H1 (cell line): ENCODE measurements at places on chromosomes 1 and 21. TPM values are rescaled to one million over a fixed set of nuclear protein-coding genes. Genes with fewer than 3 reads are reported as not detected.

- DNase-seq: no peak
Observed at GRCh38 chr1:82348487-82348886, 547.8 kb downstream of the ADGRL2 start.

SSX2IP gene
- polyA plus RNA-seq: 2.2 and 4.0 TPM in 2 replicates

DNA sequence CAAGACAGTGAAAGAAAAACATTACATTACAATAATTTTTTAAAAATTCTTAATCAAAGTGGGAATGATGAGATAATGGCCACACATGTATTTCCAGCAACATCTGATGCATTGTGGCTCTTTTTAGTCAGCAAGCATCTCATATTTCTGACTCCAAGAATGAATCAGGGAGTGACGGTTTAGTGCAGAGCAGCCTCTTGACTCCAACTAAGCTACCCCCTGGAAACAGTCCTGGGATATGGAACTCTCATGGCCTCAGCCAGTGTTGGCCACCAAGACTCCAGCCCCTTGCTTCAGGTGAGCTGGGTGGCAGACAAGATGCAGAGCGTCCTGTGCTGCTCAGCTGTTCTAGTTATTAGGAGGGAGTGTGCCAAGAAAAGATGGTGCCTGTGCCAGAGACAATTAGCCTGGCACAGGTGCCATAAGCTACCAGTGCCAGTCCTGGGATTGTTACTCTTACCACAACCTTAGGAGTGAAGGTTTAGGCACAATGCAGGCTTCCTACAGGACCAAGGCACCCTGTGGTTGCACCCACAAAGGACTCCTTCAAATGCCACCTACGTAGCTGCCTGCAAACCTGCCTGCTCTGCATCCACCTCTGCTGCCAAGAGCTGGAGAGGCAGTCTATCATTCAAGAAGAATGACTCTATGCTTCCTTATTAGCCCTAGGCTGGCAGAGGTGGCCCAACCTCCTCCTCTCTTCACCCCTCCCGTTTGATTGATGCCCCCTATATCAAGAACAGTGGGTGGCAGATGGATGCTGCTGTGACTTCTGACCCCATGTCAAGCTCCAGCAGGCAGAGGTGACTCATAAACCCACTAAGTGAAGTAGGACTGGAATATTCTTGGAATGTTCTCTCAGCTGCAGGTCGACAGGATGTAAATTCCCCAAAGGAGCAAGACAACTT lies 6.0 kb upstream of the SEC16B start:
- no peak for DNase-seq

KCNK2 gene
- 0.22 and 0.59 TPM in 2 replicates for polyA plus RNA-seq

DNA sequence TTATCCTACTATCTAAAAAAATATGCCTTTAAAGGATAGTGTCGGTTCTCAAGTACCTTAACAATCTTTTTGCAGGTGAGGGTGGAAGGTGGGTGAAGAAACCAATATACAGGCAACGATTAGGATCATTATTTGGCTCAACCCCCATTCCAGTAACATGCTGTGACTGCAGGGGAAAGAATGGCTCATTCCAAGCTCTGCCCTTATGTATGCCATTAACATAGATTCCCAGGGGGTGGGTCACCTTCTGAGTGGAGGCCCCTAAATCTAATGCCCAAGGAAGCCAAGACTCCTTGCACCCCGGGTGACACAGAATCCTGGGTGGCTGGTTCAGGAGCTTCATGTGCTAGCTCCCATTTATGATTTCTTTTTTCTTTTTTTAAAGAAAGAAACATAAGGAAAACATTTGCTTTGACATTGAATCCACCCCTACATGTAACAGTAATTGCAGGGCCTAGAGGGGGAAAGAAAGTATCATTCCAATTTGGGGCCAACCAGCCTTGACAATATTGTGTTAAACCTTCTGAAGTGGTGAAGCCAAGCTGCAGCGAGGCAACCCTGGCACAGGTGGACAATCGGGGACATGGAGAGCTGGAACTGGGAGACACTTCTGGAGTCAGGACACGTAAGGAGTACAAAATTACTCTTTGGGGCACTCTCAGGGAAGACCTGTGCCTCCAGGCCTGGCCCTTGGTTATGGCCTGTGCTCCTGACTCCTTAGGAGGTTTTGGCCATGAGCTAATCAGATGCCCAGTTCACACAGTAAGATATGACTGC lies 200.3 kb downstream of the PBX1 start:
- DNase-seq: no peak

ZNF593 gene
- 68.0 and 112 TPM in 2 replicates for polyA plus RNA-seq

GRCh38 chr1:169586395-169587255 lies at the start of gene F5:
Gene F5, minus strand, starts transcription at chr1:169586481. Its CDS starts 95 bp downstream, at chr1:169586386.
- DNase-seq: peak; percentile 77

DNA sequence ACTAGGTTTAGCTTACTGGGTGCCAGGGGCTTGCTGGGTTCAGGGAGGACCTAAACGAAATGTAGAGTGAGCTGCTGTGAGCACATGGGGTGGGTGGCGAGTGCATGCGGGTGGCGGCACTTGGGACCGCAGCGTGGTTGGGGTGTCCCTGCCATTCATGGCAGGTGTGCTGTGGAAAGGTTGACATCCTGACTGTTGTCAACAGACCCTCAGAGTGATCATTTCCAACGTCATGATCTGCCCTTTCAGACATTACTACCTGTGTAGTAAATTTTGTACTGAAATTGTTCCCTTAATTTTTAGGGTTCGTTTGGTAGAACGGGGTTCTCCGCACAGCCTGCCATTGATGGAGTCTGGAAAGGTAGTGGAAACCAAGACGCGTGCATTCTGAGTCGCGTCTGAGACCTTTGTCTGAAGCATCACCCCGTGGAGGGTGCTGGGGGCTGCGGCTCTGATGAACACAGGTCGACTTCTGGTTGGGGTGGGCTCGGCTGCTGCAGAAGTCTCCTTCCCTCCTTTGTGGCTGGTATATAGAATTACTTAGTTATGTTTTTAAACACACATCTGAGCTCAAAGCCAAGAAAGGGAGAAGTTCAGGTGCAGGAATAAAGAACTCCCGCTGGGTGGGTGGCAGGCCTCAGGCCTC lies 43.3 kb downstream of the S100B start:
- no peak for DNase-seq

- no peak for DNase-seq
Observed at GRCh38 chr21:44862869-44863685, 10.4 kb downstream of the PTTG1IP start.

DNA sequence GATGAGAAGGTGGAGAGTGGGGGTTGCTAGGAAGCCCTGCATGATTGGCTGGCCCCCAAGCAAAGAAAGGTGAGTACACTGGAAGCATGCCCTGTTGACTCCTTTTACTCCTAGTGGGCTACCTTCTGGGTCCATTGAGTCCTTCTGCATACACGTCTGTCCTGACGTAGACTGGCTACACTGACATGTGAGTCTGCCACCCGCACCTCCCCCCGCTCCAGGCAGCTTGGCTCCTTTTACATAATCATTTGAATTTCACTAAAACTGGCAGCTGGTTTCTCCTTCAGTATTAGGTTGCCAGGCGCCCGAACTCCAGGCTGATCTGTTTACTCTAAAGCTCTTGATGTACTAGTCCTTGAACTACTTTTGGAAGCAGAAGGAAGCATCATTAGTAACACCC lies 8.7 kb downstream of the MRPS21 start:
- DNase-seq: no peak

TMPRSS15 gene
- polyA plus RNA-seq: not detected in 2 replicates

GRCh38 chr1:24301785-24302175 lies 17.4 kb upstream of the GRHL3 start:
- no peak for DNase-seq

KRTAP11-1 gene
- not detected in 2 replicates for polyA plus RNA-seq

DNA sequence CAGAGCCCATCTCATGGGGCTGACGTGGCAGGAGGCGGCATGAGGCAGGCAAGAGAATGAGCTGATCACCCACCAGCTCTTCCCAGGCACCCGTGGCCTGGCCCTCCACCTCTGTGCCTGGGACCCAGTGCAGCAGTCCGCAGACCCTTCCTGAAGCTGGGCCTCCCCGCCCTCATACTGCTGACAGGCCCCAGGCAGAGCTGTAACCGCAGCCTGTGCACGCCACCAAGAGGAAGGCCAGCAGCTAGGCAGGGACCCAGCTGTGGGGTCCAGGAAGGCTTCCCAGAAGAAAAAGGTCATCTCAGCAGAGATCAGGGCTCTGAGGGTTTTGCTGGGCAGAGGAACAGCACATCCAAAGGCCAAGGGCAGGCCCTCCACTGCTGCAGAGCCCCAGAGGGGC lies 9.8 kb upstream of the MTFR1L start:
- DNase-seq: no peak

LHX8 gene
- polyA plus RNA-seq: 0.25 and 0.50 TPM in 2 replicates

S100A14 gene
- 3.7 and 5.3 TPM in 2 replicates for polyA plus RNA-seq

- DNase-seq: no peak
Observed at GRCh38 chr1:93720956-93721626, 39.5 kb upstream of the BCAR3 start.

- no peak for DNase-seq
Observed at GRCh38 chr1:58689167-58689566, 10.7 kb downstream of the MYSM1 start.

VANGL1 gene
- polyA plus RNA-seq: 9.4 and 9.7 TPM in 2 replicates

DNA sequence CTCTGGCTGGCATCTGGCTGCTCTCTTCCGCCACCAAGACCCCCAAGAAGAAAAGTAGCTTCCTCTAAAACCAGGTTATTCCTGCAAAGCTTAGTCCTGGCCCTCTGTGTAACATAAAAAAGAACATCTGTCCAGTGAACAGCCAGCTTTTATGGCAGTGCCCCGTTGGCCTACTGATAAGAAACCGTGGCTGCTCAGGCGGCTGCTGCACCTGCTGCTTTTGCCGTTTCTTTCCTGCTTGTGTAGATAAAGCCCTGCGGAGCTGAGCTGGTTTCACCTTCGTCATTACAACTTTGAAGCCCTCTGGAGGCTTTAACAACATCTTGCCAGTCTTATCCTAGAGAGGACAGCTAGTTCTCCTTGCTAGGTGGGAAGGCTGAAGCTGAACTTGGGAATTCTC lies 20.5 kb downstream of the ELAPOR1 start:
- no peak for DNase-seq

DNA sequence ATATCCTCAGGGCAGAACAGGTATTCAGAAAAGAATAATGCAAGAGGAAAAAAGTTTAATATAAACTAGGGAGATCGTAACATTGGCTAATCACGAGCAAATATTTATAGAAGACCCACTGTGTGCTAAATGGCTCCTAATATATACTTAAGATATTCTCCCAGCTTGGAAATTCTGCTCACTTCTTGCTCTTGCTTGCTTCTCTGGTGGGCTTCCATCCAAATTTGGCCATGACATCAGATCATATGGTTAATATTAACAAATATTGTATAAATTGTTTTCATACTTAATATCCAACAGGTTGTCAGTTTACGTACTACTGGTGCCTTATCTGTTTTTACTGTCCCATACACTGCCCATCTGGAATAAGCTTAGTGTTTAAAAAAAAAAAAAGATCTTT lies 1.1 kb downstream of the COX20 start:
- no peak for DNase-seq

DNA sequence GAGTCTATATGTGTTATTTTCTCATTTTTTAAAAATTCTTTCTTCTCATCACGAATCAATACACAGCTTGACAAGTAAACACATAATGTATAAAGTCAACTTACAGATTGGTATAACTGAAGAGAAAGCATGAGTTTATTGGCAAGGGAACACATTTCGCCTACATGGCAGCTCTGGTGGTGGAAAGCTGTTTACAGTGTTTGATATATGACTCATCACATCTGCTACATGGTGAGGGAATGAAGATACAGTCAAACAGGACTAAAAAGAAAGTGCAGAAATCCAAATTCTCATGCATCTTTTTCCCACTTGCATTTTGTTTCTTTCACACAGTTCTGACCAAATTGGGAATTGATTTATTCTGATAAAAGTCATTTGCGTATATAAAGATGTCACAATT lies 122.2 kb upstream of the ADGRL4 start:
- DNase-seq: no peak

DNA sequence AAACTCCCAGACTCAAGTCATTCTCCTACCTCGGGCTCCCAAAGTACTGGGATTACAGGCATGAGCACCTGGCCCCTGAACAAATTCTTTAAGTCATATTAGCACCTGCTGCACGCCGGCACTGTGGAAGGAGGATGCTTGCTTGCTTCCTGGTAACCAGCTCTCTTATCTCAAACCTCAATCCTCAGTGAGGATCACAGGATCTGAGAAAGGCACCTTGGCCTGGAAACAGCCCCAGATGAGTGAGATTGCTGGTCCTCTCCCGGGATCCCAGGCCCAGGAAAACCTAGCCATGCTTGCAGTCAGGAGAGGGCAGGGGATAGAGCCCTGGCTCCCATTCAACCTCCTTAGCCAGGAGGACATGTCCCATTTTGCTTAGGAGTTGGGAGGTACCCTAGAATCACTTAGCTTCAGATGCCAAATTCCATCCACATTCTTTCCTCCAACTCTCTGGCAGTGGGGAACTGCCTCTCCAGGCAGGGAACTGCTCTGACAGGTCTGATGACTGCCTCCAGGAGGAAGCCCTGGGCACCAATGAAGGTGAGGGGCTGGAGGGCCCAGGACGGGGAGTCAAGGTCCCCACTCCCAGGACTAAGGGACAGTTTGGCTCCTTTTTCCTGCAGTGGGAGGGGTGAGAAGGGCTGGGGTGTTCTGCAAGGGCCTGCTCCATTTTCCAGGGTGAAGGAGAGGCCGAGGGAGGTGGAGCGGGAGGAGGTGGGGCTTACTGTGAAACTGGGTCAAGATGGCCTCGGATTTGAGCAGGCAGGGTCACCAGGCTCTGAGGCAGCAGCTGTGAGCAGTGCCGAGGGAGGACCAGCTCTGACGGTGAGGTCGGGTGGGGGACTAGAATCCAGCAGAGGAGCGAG lies 9.5 kb downstream of the GPR37L1 start:
- no peak for DNase-seq

DNA sequence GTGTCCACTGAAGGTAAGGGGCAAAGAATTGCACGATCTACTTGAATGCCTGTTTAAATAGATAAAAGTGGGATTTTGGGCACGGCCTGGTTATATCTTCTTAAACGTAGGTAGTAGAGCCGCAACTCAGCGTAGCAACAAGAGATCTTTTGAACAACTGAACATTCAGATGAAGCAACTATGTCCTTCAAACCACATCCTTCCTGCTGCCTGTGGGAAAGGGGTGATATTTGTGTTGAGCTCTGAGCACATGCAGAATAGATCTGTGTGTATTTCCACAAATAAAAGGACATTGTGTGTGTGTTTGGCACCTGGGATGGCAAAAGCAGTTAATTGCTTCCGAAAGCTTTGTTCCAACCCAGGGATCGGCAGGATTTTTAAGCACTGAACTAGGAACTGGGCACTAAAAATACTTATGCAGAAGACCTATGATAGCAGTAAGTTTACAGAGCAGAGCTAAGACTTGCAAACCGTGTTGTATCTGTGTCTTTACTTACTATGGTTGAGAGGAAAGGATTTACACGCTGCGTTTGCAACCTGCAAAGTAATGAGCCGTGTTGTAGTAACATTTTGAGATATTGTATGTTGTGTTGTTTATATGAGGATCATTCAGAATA lies 333.4 kb downstream of the CHRM3 start:
- no peak for DNase-seq

- DNase-seq: no peak
Observed at GRCh38 chr1:35319988-35320713, 51.6 kb downstream of the ZMYM4 start.

GRCh38 chr1:105122041-105122440 lies 1372.3 kb downstream of the AMY1C start:
- DNase-seq: no peak
